ENCODE measurements at places on chromosomes 1 and 21.

DNA sequence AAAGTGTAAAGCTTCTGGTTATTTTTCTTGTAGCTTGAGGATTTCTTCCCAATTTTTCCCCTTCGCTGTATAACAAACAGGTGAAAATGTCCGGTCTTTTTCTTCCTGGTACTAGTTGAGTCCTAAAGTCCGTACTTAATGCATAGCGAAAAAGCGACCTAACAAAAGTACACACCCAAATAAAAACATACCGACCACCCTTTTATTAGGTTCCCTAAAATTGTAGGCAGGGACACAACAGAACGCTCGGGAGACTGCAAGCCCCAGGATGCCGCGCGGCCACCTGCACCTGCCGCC, 281 bp upstream of the BTF3L4 start:
- no peak for DNase-seq

- no peak for DNase-seq
Observed at GRCh38 chr1:151773702-151774101, 10.4 kb upstream of the MRPL9 start.

DNA sequence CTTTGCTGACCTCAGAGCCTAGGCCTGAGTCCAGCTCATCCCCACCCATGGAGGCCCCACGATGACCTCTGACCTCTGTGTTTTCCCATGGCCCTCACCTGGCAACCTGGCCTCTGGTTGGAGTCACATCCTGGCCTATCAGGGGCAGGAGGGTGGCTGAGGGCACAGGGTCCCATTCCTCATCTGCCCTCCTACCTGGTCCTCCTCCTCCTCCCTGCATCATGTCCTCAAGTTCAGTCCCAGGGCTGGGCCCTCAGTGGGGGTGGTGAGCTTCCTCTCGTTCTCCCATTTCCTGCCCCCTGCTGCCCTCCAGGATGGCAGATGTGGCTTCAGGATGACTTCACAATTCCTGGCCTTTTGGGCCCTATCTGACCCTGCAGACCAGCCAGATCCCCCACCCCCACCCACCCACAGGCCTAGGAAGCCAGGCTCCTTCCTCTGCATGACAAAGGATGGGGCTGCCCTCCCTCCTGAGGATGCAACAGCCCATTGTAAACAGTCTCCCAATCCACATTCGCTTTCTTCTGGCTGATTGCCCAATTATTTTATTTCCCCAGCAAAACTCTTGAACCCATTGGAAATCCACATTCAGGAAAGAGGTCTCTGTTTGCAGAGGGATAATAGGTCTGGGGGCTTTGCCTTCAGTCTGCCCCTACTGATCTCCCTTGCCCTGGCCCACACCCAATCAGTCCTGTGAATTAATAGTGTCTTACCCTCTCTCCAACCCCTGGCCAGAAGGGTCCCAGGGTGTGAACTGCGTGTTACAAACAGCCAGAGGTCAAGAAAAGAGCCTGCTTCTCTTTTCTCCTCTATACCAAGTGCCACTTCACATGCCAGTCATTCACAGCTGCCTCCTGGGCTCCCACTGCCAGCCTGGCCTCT, 10.3 kb upstream of the LEFTY1 start:
- no peak for DNase-seq

GRCh38 chr1:222243902-222244301, 304.0 kb downstream of the HHIPL2 start:
- DNase-seq: no peak

GRCh38 chr1:66729523-66729922, 22.7 kb upstream of the DYNLT5 start:
- no peak for DNase-seq

- no peak for DNase-seq
Observed at GRCh38 chr1:119978018-119978505, 81.7 kb upstream of the ADAM30 start.

GRCh38 chr1:108152782-108153222, 47.3 kb downstream of the SLC25A24 start:
- no peak for DNase-seq

- DNase-seq: no peak
Observed at GRCh38 chr1:87959236-87959635, 630.6 kb downstream of the LMO4 start.

DNA sequence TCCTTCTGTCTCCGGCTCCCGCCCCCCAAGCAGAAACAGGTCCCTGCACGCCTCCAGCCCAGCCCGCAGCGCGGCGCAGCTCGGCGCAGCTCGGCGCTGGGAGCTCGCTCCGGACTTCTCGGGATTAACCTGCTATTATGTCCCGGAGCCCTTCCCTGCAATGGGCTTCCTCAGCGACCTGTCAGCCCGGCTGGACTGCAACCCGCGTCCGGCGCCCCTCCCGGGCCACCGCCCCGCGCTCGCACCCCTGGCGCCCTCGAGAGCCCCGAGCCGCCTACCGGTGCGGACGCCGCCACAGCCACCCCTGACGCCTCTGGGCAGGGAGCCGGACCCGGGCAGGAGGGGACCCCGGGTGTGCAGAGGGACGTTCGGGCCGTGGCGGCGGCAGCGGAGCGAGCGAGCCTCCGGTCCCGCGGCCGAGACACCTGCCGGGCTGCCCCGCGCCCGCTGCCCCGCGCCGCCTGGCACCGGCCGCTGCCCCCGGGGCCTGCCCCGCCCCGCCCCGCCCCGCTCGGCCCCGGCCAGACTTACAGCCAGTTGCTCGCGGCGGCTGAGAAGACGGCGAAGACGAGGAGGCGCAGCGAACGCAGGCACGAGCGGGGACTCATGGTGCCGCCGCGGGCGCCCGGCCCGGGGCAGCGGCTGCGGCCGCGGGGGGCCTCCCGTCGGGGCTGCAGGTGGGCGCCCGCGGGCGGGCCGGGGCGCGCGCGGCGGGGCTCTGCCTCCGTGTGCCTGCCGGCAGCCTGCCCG, 407 bp downstream of the WNT4 start:
- DNase-seq: no peak

DNA sequence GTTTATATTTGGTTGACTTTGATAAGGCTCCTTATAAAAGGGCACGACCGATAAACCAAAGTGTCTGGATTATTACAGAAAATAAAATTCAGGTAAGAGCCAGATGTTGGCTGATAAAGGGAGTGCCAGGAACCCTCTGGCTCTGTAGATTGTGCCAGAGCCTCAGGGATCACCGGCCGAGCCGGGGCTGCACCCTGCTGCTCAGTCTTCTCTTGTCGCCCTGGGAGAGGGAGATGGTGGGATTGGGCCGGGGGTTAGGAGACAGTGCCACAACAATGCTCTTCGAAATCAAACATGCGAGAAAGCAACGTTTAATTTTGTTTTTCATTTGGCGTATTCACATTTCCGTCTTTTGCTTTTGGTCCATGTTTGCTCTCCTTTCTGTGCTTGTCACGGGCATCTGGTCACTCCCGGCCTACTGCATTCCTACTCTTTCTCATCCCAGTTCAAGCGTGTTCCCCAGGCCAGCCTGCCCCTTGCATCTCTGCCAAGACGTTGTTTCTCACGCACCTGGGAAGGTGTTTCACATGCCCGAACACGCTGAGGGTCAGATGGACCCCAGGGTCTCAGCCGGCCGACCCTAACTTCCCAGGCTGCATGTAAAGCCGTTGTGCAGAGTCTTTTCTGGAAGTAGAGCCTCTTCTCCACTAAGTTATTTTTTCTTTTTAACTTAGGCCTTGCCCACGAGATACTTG, 18.8 kb upstream of the C2CD2 start:
- DNase-seq: no peak

- no peak for DNase-seq
Observed at GRCh38 chr1:24892188-24893153, 37.6 kb downstream of the RUNX3 start.

DNA sequence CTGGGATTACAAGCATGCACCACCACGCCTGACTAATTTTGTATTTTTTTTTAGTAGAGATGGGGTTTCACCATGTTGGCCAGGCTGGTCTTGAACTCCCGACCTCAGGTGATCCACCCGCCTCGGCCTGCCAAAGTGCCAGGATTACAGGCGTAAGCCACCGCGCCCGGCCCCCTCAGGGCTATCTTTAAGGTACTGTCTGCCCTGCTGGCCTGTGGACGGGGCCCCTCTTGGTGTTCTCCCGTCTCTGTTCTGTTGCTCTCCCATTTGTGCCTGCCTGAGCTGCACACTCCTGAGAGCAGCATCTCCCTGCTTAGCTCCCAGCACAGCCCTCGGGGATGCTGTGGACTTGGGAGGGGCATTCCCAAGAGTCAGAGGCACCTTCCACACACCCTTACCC, 13.9 kb downstream of the MYBPH start:
- no peak for DNase-seq

DNA sequence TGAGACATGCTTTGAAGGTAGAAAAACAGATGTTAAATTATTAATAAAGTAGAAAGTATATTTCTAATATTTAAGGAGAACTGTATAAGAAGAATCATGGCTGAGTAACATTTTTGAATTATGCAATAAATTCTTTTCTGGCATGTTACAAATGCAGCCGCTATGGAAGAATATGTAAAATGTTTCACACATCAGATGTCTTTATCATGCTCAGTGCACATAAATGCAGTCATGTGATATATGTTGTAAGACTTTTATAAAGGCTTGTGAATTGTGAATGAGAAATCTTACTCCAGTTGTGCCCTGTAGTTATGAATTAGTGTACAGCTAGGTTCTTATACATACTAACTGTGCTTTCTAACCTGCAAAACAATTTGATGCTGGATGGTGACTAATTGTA, 53.5 kb downstream of the LRRC8B start:
- no peak for DNase-seq

GRCh38 chr1:9238550-9238949, 4.0 kb downstream of the H6PD start:
- DNase-seq: no peak

DNA sequence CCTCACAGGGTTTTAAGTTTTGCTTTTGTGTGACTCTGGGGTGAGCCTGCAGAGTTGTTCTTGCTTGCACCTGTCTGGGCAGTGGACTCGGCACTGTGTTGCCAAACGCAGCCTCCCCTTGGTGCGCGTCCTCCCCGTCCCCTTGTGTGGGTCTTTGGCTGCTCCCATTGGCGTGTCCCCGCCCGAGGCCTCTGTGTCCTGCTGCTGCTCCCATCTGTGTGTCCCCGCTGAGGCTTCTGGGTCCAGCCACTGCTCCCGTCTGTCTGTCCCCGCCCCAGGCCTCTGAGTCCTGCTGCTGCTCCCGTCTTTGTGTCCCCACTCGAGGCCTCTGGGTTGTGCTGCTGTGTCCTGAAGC, 62.8 kb downstream of the PCNT start:
- DNase-seq: no peak

DNA sequence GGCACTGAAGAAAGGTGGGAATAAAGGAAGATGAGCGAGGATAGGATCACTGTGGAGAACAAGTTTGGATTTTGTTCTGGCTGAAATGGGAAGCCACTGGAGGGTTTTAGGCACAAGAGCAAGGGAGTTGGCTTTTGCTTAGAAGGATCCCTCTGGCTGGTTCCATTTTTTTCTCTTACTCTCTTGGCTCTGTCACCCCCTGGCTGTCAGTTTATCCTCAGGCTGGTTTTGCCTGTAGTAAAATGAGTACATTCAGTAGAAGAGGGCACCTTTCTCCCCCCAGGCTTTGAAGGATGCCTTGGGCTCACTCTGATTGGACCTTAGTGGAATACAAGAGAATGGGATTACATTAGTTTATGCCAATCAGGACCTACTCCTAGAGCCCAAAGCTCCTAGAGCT, 17.1 kb downstream of the CACHD1 start:
- DNase-seq: no peak

DNA sequence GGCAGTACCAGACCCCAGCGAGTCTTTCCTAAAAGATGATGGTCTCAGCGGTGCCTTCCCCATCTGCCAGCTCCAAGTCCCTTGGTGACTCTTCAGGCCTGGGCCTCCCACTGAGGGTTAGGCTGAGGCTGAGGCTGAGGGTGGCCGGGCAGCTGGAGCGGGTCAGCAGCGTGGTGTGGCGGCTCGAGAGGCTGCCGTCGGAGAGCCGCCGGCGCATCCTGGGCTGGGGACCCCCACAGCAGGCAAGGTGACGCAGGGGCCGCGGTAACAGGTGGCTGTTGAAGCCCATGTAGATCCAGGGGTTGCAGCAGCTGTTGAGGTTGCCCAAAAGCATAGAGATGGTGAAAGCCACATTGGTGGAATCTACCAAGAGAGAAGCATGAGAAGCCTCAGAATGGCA, 7.0 kb downstream of the AVPR1B start:
- no peak for DNase-seq
